ENCODE measurements at places on chromosomes 4 and X. TPM values are rescaled to one million over a fixed set of nuclear protein-coding genes. Genes with fewer than 3 reads are reported as not detected.

CT47B1 gene
- not detected for total RNA-seq

DNA sequence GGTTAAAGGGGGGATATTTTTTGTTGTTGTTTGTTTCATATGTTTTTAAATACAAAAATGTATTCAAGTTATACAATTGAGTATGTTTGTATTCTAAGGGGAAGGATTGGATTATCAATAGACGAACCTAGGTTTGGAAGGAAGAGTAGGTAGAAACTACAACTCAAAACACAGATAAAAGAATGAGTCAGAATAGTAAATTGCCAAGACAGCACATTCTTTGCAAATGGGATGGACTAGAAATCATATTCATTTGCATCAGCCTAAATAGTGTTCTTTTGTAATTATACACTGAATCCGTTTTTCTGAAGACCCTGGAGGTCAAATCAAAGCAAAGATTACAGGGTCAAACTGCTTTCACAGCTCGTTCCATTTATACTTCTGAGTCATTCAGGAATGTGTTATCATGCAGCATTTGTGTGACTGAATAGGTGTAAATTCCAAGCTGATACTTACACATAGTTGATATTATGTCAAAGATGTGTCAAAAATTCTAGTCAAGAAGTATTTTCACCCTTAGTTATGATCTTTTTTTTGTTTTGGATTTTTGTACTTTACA lies 273.3 kb upstream of the FAT4 start:
- no peaks in the 10 kb centered on the region for H3K36me3 ChIP-seq
- DNase-seq: no peak
- H3K27me3 ChIP-seq: no peaks in the 10 kb centered on the region
- H3K4me1 ChIP-seq: no peaks in the 10 kb centered on the region

DNA sequence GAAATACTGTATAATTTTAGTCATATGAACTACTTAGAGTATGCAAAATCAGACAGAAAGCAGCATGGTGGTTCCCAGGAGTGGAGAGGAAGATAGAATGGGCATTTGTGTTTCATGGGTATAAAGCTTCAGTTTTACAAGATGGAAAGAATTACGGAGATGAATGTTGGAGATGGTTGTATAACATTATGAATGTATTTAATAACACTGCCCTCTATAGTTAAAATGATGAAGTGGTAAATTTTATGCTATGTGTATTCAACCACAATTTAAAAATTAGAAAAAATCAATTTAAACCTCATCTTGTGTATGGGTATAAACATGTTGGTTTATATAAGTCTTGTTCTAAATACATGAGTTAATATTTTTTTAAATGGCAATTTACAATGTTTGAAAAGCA lies 521.1 kb downstream of the FSTL5 start:
- no peaks in the 10 kb centered on the region for H3K27me3 ChIP-seq
- no peak overlapping the region for H3K4me3 ChIP-seq
- no peaks in the 10 kb centered on the region for H3K4me1 ChIP-seq
- no peaks in the 10 kb centered on the region for H3K36me3 ChIP-seq
- DNase-seq: no peak

- no peaks in the 10 kb centered on the region for H3K36me3 ChIP-seq
- H3K27me3 ChIP-seq: no peaks in the 10 kb centered on the region
- no peak overlapping the region for H3K4me3 ChIP-seq
- H3K27ac ChIP-seq: no peak overlapping the region
- H3K4me1 ChIP-seq: no peaks in the 10 kb centered on the region
- DNase-seq: no peak
These were observed 151.3 kb upstream of the LEF1 start for GRCh38 chr4:108320061-108320460.

DNA sequence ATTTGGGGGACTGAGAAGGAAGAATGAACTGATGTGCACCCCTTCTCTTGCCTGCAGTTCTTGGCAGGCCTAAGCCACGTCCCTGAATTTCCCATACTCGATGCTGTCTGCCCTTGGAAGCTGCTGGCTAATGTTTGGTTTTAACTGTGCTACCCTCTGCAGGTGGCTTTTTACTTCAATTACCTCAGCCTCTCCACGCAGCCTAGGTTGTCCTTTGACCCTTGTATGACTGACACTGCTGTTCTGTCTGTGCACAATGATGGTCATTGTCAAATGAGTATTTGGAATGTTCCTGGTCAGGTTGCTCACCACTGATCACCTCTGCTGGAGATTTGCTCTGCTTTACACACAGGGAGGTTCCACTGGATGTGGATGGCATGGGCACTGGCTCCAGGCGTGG lies 137.1 kb downstream of the ZNF518B start:
- H3K4me1 ChIP-seq: no peaks in the 10 kb centered on the region
- DNase-seq: no peak
- no peak overlapping the region for H3K4me3 ChIP-seq
- H3K36me3 ChIP-seq: no peaks in the 10 kb centered on the region

Measured in ascending aorta (tissue), 2 donors.